ENCODE measurements at places on chromosomes 1 and 21.

DNA sequence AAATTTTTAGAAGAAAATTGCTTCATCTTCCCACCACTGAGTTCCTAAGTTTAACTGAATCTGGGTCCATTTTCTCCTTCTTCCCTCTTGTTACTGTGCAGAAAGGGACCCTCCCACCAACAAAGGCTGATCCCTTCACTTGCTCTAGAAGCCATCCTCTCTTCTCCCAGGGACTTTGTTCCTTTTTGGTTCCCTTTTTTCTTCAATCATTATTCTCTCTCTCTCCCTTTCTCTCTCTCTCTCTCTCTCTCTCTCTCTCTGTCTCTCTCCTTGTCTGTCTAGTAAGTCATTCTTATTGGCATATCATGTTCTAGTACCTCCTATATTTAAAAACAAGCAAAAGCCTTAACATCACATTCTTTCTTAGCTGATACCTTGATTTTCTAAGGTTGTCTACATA lies 31.7 kb upstream of the GADD45A start:
- DNase-seq = no peak

GRCh38 chr1:116386042-116386441 lies 13.0 kb downstream of the ATP1A1 start:
- DNase-seq = no peak

DNA sequence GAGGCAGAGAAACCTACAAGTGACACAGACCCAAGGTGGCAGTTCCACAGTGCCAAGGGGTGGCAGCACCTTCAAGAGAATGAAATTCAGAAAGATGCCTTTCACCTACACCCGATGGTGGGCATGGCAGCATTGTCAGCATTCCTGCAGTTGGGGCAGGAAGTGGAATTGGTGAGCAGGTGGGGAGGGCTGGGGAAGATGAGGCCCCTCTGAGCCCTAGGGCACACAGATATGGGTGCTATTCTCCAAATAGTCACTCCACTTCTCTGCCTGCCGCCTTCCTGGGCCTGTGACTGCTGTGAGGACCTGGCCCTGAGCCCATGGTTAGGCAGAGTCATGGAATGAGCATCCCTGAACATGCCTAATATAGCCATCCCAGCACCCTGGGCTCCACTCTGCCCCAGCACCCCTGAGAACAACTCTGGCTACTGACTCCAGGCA lies 8.3 kb downstream of the SHISA4 start:
- no peak for DNase-seq

DNA sequence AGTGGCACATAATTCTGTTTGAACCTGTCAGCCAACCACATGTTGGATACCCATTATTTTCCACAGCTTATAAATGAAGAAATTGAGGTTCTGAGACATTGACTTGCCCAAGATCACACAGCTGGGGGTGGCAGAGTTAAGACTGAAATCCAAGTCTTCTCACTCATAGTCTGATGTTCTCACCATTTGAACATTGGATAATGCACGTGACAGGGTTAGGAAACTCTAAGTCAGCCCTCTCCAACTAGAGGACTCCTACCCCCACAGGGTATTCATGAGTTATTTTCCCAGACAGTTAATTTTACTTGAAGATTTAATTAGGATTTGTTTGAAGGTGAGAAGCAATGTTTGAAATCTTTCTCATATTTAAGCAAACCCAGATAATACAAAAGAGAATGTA lies 38.1 kb upstream of the C1orf105 start:
- DNase-seq = no peak

DNA sequence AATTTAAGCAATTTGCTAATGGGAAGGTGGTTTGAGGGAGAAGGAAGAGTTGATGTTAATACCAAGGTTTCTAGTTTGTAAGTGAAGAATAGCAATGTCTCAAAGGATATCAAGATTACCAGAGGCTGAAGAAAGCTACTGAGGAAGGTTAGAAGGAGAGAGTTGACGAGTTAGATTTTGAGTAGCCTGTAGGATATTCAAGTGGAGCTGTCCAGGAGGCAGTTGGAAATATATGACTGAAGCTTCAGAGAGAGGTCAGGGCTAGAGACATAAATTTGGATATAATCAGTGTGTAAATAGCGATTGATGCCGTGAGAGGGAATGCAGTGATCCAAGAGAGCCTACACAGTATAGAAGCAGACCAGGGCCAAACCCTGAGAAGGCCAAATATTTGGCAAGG lies 48.4 kb downstream of the PBX1 start:
- no peak for DNase-seq

GRCh38 chr1:41280202-41281032 lies 38.3 kb upstream of the SCMH1 start:
- no peak for DNase-seq

DNA sequence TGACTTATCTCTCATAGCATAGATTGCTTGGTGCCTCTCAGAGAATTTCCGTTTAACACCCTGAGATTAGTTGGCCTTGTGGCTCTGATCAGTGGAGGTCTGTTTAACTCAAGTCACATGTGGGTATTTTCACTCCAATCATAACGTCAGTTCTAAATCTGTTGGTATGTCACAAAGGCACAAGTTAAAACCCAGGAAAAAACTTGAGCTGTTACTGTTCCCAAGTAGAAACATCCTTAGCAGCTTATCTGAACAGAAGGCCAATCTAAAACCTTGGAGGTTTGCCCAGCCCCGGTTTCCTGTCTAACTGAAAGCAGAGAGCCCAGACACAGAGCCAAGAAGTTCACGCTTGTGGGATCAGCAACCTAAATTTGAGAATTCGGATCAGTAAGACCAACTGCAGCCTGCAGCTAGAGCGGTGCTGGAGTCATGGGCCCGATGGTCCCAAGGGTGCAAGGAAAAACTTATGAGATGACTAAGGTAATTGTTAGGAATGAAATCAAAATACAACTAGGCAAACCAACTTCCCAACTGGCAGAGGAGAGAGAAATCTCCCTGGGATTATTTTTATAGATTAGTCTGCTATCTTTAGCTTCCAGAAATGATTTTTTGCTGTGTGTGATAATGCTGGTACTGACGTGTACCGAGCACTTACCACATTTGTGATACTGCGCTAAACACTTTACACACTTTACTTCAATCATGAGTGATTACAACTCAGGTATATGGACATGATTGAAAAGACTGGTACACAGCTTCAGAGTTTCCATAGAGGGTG lies 90.2 kb upstream of the C1orf21 start:
- peak; percentile 6 for DNase-seq

DNA sequence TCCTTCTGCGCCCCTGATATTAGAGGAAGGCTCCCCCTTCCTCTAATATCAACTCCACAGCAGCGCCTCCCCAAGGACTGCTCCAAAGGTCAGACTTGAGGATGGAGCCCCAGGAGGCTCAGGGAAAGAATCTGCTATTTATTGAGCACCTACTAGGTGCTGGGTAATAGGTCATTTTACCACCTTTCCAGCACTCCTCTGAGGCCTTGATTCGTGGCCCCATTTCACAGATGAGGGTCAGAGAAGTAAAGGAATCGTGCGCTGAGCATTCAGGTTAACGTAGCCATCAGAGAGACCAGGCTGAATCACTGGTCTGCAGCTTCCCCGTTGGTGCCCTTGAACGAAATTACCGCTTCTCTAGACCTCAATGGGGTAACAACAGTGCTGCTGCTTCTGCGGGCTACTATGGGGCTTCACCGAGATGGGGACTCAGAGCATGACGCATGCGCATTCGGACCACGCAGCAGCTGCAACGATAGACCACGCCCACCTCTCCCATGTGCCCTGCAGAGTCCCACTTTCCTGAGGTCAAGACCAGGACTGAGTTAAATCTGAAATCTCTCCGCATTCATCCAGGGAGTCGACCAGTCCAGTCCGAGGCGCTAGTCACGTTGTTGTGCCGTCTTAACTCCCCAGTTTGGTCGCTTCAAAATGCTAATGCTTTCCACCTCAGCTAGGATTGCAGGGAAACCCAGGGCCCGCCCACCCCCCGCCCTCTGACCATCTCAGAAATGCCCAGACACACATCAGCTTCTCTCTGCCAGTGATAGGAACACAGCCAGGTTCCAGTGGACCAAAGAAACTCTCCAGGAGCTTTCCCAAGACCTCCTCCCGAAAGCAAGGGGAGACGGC lies 12.9 kb downstream of the CAMK2N1 start:
- peak; percentile 26 for DNase-seq

All from erythroblast (primary cell).